ENCODE measurements at places on chromosomes 1 and 21. TPM values are rescaled to one million over a fixed set of nuclear protein-coding genes. Genes with fewer than 3 reads are reported as not detected.

DNA sequence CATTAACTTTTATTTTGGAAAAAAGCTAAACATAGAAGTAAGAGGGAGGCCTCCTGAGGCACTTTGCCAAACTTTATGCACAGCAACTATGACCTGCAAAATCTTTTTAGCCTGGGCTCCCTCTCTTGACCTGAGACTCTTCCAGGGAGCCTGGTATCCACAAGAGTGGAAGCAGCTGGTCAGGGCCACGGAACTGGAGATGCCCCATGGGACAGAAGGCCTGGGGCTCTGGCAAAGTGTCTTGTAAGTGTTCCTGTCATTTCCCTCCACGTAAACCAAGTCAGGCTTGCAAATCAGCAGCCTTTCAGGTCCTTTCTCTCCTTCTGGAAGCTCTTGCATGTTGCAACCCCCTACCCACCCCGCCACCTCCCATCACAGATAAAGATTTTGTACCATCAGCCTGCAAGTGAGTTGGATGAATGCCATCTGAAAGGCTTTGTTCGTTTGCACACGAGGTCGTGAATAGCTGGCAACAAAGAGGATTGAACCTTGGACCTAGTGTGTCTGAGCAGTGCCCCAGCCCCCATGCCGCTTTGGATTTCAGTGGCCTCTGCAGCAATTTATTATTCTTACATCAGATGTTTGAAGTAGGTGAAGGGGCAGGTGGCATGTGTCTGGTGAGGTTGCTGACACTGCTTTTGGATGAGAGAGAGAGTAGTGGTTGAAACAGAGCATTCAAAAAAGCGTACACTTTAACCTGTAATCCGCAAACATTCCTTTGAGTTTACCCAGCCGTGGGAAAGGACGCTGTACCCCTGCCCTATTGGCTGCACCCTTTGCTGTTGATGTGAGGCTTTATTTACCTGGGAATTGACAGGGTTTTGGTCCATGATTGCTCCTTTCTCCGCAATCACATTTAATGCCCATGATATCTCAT, 91.6 kb downstream of the GALNT2 start:
- DNase-seq, result peak; percentile 83

DNA sequence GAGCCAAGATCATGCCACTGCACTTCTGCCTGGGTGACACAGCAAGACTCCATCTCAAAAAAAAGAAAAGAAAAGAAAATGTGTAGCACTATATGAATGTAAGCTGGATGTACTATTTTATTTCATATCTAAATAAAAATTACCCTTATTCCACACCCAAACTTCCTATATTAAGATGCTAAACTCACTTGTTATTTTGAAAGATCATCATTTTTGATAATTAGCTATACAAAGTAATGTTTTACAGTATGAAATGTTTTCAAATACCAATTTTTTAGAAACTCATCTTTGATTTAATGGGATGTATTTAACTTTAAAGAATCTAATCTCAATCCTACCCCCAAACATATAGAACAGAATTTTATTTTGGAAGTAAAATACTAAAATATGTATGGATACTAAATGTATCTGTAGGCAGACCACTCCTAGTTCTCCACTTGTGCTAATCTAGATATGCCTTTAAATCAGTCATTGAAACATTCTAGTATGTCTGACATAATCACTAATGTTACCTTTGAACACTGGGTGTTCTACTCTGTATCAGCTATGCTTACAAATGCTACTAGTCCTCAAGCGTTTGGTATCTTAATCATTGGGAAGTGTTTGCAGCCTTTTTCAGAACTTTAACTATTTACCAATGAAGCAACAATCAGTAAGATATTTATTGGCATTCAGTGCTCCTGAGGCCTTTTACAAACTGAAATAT, 12.9 kb downstream of the MIER1 start:
- no peak for DNase-seq

YY1AP1 gene
- total RNA-seq, result 144 TPM

DNA sequence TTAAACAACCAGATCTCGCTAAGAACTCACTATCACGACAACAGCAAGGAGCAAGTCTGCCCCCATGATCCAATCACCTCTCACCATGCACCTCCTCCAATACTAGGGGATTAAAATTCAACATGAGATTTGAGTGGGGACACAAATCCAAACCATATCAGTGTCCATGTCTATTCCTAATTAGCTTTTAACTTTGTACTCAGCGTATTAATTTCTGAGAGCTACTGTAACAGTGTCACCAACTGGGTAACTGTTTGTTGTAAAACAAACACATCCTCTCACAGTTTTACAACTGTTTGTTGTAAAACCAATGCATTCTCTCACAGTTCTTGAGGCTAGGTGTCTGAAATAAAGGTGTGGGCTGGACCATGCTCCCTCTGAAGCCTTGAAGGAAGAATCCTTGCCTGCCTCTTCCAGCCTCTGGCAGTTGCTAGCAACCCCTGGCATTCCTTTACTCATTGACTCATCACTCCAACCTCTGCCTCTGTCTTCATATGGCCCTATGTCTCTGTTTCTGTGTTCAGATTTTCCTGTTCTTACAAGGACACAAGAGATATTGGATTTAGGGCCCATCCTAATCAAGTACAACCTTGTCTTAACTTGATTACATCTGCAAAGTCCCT, 121.2 kb downstream of the LTN1 start:
- DNase-seq, result no peak

TESK2 gene
- total RNA-seq, result 23.1 TPM

DNA sequence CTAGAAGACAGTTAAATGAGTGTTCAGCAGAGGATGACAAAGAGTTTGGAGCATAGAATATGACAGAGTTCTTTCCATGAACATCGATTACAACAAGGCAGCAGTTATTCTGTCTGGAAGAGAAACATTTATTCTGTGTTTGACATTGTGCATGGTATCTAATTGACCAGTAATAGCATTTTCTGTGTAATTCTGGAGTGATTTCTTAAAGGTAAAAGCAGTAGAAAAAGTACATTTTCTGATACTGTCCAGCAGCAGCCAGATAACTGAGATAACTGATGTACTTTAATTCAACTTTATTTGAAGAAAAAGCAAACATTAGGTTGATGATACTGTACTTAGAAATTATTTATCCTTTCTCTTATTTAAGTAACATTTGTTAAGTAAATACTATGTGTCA, 497.1 kb downstream of the AGBL4 start:
- DNase-seq, result no peak

GRCh38 chr1:183180634-183181056, 5.4 kb upstream of the LAMC2 start:
- DNase-seq, result no peak

GRCh38 chr1:162357681-162358266, 18.9 kb downstream of the SPATA46 start:
- no peak for DNase-seq

SOX13 gene
- 42.1 TPM for total RNA-seq

GRCh38 chr1:12344596-12345349, 114.9 kb downstream of the VPS13D start:
- no peak for DNase-seq

DNA sequence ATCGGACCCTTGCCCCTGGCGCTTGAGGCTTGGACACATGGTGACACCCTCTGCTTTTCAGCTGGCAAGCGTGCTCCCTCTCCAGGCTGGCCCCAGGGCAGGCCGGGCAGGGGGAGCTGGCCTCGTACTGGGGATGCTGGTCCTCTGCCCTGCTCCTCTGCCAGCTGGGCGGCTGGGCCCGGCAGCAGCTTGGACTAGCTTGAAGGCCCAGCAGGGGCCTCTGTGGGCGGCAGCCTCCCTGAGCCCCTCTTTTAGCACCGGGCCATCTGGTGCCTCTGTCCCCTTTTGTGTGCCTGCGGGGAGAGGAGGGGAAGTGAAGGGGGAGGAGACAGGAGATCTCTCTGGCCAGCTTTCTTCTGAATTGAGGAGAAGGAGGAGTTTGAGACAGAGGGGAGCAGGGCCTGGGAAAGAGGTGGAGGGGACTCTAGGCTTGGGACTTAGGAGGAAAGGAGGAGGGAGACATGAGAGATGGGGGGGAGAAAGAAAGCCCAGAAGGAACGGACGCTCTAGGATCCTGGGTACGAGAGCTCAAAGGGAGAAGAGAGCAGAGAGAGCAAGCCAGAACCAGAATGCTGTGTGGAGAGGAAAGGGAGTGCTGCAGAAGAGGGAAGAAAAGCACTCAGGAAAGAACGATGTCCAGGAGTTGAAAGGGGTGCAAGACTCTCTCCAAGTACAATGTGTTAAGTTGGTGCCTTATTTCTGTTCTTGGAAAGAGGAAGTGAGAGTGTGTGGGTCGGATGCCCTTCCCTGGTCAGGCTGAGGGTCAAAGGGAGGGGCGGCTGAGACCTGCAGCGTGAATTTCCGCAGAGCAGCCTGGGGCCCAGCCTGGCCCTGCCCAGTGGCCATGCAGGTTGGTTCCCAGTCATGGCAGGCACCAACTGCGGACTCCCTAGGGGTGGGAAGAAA, 40.3 kb downstream of the IER5 start:
- peak; percentile 78 for DNase-seq

DNA sequence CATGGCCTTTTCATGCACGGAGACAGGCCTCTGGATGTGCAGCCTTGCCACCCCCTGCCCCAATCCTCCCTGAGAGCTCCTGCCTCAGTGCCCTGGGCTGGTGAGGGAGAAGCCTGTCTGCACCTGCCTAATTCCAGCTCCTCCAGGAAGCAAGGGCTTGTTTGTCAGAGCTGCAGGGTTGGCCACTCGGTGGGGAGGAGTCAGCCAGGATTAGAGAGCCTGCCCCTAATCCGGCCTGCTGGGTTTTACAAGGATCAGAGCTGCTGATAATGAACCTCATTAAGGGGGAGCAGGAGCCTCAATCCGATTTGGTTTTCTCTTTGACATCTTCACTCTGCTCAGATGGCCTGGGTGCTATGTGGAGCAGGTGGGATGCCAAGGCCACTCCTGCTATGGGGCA, 31.9 kb upstream of the LHX4 start:
- DNase-seq, result no peak

DNA sequence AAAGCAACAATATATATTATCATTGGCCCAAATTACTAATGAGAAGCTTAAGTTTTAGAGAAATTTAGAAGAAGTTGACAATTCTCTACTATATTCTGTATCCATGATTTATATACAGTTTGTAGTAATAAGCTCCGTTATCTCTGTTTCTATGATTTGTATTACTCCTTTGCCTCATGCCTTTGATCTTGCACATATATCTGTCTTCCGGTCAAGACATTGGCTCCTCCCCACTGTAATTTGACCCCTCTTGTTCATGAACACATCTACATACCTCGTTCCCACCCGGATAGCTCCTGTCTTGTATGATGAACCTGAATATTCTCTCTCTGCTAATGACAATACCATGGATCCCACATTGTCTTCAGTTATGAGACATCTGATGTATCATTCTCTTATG, 581.0 kb upstream of the RGS18 start:
- no peak for DNase-seq

DNA sequence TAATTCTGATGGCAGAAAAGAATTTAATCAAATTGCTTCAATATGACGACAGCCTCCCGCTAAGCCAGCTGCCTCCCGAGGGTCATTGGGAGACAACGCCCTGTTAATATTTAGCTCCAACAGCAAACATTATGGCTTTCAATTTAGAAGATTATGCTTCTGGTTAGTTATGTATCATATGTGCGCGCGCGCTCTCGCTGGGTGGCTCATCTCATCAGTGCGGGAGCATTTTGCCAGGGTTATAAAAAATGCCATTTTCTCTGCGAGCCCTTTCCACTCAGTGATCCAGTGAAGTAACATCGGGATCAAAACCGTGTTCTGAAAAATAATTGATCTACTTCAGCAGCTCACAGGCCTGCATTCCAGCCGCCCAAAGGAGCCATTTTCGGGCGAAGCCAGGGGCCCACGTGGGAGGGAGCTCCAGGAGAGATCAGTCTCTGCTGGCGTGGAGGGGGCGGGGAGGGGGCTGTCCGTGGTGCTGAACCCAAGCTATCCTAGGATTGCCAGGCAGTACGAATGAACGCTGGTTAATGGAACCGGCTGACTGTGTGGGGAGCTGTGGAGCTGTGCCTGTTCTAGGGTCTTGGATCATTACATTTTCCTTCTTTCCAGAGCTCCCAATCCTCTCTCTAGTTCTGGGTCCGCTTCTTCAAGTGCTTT, 219.1 kb upstream of the ZC3H12A start:
- DNase-seq, result no peak

TRAF3IP3 gene
- 8.1 TPM for total RNA-seq

Data from Peyer's patch (tissue), 4 donors.